ENCODE measurements at places on chromosomes 13 and 19.

DNA sequence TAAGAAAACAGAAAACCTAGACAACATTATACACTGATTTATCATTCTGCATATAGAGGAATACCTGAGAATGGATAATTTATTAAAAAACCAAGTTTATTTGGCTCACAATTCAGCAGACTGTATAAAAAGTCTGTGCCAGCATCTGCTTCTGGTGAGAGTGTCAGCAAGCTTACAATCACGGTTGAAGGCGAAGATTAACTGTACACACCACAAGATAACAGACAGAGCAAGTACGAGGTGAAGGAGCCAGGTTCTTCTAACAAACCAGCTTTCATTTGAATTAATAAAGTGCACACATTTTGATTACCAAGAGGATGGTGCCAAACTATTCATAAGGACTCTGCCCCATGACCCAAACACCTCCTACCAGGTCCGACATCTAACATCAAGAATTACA, 28.8 kb downstream of the ZNF91 start:
- DNase-seq = no peak

DNA sequence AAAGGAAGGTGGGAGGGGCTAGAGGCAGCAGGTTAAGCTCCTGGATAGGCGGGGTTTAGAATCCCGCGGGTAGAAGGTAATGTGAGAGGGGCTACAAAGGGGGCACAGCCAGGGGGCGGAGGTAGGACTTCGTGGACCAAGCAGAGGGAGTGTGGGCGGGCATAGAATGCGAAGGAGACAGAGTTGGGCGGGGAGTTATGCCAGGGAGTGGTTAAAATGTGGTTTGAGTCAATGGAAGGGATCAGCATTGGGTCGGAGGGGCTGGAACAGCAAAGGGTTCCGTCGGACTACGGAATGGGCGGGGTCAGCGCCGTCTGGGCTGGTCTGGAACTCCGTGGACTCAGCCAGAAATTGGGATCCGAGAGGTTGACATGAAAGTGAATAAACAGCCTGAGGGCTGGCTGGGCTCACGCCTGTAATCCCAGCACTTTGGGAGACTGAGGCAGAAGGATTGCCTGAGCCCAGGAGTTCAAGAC, 3.0 kb downstream of the LTBP4 start:
- DNase-seq = no peak

DNA sequence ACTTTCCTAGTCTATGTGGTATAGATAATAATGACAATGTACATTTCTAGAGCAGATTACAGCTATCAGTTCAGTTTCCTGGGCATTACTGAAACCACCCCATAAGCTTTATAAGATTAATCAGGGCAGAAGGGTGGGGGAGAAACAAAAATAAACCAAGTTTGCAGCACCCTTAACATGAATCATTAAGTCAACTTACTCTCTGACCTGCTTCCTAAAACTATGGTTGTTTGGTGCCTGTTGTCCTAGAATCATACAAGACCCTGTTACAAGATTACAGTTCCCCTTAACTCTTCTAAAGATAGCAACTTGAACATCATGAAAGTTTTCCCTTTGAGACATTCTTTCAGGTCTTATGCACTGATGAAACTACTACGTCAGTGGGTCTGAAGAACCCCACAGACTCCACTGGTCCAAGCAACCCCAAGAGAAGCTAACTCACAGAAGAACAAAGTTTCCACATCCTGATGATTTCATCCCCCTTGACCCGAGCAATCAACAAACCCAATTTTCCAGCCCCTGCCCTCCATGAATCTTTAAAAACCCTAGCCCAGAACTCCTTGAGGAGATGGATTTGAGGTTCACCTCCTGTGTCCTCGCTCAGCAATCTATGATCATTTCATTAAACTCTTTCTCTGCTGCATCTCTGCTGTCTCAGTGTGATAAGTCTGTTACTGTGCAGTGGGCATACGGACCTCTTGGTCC, 336.5 kb downstream of the FOXO1 start:
- no peak for DNase-seq

DNA sequence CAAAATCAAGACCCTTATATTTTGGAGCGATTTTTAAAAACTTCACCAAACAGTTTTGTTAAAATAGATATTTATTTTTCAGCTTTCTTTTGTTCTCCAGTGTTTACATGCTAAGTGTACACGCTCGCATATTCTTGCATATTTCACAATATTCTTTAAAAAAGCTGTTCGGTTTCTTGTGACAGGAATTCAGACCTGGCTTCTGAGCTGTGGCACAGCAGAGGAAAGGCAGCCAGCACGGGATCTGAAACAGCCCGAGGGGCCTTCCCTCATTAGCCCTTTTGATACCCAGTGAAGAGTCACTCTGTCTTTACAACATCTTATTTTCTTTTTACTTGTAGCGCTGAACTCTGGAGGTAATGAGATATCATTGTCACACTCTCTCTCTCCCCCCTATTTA, 234.0 kb downstream of the B3GLCT start:
- DNase-seq = no peak

GRCh38 chr19:11279505-11280236, 16.3 kb upstream of the TSPAN16 start:
- no peak for DNase-seq

DNA sequence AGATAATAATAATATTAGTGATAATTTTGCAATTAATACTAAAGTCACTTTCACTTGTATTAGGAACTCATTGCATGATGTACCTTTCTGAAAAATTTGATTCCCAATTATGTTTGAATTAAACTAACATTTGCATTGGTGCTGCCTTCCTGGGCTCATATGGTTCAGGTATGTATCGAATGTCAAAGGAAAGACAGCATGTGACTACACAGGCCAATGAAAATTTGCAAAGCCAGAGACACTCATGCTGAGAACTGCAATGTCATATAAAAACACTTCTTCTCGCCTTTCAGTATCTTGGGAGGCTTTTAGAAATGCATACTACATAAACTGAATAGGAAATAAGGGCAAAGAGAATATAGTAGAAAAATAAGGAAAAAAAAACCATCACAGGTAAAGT, 44.3 kb downstream of the RAP2A start:
- no peak for DNase-seq

All from stimulated activated CD8-positive, alpha-beta memory T cell treated with anti-CD3 and anti-CD28 coated beads, Interleukin-7, amount 100 ng/mL, for 1 hour (primary cell).